ENCODE measurements at places on chromosomes 6 and 20.
A peak's percentile ranks its signal among the peaks of the same experiment; 100 is the strongest.

- DNase-seq = no peak
Observed at GRCh38 chr6:140155451-140156126, 781.1 kb upstream of the CITED2 start.

GRCh38 chr6:36624461-36625157, 30.4 kb downstream of the SRSF3 start:
- no peak for DNase-seq

GRCh38 chr6:44128020-44128917, 915 bp downstream of the TMEM63B start:
- DNase-seq = no peak

DNA sequence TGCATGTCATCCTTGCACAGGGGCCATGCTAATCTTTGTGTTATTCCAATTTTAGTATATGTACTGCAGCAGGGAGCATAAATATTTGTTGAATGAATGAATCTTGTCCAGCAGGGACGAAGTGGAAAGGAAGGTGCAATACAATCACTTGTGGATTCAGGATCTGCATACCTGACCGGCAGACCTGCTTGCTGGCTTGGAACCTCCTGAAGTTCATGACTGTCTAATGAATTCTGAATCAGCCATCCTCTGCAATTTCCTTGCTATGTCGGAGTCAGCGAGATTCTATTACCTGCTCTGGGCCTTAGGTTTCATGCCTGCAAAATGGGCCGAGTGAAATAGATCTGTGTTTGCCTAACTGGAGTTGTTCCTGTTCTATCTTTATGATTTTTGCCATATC, 17.4 kb upstream of the NCOA3 start:
- no peak for DNase-seq

DNA sequence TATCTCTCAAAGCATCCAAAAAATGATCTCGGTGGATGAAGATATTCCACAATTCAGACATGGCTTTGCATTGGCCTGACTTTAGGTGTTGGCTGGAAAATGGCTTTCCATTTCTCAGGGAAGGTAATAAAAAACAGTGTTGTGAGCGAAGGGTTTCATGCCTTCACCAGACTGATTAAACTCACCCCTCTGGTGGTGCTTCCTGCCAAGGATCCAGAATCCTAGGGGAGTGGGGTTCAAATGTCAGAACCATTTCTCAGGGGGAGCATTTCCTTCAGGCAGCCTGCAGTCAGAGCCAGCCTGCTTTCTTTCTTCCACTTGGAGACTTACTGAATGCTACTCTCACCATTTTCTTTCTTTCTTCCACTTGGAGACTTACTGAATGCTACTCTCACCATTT, 45.7 kb upstream of the SMIM28 start:
- no peak for DNase-seq

DNA sequence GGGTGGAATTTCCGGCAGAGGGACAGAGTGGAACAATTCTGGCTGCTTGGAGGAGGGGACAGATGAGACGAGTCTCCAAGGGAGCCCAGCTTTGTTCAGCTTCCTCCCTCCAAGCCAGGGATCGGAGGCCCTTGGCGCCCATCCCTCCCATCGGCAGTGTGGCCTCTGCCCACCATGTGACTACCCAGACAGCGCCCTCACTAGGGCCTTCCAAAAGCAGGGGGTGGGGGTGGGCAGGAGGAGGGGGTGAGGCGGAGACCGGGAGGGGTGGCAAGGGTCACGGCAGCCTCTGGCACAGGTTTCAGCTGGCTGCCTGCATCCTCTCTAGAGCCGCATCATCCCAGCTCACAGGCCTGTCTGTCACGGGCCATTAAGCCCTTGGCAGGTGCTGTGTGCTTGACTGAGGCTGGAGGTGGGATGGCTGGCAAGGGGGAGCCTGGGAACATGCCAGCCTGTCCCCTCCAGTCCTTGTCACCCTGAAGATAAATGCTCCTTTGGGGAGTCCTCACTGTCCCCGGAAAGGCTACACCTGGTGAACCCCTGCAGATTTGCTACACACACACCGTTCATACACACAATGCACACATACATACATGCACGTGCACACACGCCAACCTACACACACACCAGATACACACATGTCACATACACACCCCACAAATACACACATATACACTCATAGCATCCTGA, 6.2 kb upstream of the FGD2 start:
- no peak for DNase-seq

DNA sequence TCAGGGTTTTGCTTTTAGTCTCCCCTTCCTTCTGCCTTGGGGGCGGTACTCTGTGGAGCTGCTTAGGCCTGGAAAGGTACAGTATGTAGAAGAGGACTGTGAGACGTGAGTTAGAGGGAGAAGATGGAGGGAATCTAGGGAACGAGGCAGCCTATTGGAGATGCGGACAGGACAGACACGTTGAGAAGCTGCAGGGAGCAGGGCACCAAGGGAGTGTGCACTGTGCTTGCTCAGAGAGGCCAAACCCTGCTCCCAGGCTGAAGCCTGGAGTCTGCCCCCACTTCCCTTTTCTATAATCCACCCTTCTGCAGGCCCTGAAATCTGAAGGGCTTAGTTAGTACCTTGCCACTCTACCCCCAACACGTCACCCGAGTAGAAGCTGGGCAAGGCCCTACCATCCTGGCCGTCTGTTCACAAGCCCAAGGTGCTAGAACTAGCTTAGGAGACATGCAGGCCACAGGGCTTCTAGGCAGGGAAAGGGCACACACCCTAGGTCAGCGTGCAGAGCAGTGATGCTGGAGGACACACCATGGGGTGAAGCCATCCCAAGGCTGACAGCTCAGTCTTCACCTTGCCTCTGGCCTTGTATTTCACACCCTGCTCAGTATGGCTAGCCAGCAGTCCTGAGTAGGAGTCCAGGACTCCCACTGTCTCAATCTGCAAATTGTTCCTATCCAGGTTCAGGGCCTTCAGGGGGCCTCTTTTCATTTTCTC, 6.9 kb downstream of the TP53INP2 start:
- no peak for DNase-seq

DNA sequence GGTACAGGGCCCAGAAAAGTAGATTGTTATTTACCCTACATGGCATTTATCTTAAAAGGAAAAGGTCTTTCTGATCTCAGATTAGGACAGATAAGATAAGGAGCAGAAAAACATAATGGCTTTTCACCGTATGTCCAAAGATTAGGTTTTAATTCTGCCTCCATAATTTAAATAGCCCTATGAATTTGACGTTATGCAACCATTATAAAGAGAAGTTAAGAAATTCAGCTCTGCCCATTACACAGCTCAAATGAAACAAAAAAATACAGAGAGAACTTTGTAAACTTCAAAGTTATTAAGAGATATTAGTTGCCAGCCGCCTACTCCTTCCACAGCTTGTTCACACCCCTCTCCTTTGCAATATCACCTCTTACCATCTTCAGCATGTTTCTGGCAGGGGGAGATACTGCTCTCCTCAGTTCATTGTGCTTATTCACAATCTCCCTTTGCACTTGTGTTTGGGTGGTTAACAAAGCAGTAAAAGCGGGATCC, 8.1 kb downstream of the CRISP3 start:
- no peak for DNase-seq

DNA sequence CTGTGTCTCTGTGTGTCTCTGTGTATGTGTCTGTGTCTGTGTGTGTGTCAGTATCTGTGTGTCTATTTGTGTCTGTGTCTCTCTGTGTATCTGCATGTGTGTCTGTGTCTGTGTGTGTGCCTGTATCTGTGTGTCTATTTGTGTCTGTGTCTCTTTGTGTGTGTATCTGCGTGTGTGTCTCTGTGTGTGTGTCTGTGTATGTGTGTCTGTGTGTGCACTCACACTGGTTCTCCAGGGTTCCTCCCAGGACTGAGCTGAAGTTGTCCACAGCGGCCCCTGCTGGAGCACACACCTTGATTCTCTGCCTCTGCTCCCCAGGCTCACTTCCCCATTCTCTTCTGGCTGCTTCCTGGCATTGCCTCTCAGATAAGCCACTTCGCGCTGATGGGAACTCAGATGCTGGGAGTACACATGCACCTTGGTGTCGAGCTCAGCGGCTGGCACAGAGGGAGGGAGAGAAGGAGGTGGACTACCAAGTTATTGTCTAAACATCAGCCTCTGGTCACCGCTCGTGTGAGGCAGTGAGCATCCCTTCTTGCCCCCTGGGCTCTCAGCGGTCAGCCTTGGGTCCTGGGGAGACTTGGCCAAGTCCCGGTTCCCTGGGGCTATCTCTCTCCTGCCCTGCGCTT, 104.9 kb upstream of the NXT1 start:
- DNase-seq = no peak

GRCh38 chr6:100283285-100283684, 181.4 kb downstream of the SIM1 start:
- no peak for DNase-seq

- peak; percentile 42 for DNase-seq
Observed at GRCh38 chr20:52974179-52974594, 2.0 kb downstream of the TSHZ2 start.

DNA sequence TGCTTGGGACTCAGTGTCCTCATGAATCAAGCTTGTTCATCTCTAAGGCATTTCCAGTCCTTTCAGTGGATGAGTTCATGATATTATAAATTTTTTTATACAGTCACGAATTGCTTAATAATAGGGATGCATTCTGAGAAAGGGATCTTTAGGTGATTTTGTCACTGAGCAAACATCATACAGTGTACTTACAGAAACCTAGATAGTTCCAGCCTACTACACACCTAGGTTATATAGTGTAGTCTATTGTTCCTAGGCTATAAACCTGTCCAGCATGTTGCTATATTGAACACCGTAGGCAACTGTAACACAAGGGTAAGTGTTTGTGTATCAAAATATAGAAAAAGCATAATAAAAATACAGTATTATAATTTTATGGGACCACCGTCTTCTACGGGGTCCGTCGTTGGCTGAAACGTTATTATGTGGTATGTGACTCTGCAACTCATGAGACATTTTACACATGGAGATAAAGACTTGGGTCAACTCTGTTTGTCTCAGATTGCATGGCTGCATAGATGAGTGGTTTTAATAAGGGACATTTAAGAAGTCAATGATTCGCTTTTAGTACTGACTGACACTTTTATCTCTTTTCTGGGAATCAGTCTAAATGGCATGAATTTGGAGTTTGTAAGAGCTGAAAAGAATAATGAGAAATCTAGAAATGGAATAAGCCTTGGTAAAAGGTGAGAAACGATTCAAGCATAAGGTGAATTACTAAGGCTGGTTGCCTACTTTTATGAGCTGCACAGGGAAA, 33.2 kb downstream of the CLIC5 start:
- no peak for DNase-seq

DNA sequence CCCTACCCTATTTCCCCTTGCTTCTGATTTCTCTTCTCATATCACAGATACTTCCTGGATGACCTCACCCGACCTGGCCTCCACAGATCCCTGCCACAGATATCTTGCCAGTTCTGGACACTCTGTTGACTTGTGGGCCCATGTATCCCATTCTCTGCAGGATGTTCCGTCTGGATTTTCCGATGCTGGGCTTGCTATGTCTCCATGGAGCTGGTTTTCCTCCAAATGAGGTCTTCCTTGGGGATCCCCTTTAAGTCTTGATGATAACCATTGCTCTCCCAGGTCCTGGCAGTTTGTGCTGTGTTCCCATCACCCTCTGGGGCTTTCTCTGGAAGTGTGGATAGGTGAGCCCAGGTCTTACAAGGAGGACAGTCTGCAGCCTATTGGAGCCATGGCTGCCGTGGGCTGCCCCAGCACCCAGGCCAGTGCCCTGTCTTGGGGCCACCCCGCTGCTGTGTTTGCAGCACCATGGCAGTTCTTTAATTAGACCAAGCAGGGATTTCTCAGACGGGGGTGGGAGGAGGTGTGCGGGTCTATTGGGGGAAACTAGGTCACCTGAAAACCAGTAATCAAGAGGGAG, 23.9 kb downstream of the PPP1R16B start:
- no peak for DNase-seq

GRCh38 chr20:29689411-29690225, 1567.8 kb upstream of the DEFB115 start:
- DNase-seq = no peak

GRCh38 chr6:138586638-138587037, 87.3 kb upstream of the NHSL1 start:
- no peak for DNase-seq

GRCh38 chr6:164087870-164088269, 673.4 kb downstream of the QKI start:
- DNase-seq = no peak

- DNase-seq = no peak
Observed at GRCh38 chr6:168156742-168157265, 77.8 kb upstream of the FRMD1 start.

DNA sequence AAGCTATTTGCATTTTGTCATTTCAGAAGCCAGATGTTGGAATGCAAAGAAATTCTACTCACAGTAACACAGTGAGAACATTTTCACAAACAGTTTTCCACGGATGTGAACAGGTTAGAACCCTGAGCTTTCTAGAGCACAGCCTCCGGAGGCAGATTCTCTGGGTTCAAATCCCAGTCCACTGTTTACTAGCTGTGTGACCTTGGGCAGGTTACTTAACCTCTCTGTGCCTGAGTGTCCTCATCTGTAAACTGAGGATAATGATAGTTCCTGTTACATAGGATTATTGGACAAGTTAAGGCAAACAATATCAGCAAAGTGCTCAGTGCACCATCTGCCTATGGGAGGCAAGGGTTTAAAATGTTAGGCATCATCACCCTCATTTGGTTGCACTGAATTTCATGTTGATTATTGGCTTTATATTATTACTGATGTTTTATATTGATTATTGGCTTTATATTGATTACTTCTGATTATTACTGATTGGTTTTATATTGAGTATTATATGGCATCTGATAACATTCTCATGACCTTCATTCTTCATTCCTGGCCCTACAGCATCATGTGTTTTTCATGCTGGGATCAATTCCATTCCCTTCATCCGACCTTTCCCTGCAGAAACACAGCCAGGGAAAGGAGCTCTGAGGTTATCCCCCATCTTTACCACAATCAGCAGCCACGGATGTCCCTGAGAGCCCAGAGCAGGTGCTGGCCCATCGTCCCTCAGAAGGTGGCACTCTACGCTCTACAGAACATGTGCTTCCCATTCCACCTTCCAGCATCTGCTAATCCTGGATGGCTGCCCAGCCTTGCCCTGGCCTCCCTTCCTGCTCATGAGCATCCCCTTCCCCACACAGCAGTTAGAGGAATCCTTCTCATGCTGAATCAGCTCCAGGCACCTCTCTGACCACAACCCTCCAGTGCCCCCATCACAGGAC, 283.1 kb downstream of the PREX1 start:
- DNase-seq = no peak

- DNase-seq = no peak
Observed at GRCh38 chr6:12974551-12974950, 258.0 kb downstream of the PHACTR1 start.

DNA sequence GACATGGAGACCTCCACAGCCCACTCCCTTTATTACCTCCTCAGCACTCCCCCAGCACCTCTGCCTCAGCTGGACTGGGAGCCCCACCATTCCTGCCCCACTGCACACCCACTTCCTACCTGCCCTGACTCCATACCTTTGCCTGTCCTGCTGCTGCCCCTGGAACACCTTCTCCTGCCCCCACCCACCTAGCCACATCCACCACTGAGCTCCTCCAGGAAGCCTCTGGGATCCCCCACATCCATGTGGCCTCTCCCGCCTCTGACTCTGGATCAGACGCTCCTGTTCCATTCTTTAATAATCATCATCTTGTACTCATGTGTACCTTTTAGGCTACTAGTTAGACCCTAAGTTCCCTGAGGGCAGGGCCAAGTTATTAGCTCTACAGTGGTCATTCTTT, 2.2 kb upstream of the SDCBP2 start:
- DNase-seq = no peak
